ENCODE measurements at places on chromosomes 12 and 14.

GRCh38 chr12:124501112-124501561 lies 66.3 kb downstream of the NCOR2 start:
- no peak for DNase-seq

DNA sequence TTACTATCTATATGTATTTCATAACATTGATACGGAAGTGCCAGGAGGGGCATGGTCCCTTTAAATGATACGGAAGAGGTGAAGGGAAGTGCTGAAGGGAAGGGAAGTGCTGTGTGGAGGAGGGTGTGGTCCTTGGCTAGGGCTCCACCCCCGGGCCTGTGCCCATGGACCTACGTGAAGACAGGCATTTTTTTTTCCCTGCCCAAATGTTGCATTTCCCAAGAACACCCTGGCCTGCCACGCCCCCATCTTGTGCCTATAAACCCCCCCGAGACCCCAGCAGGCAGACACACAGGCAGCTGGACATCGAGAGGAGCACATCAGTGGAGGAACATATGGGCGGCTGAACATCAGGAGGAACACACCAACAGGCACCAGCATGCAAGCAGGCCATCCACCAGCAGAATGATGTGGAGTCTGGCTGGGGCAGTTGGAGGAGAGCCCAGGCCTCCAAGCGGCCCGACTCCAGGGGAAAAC lies 134.1 kb downstream of the SLC41A2 start:
- DNase-seq = no peak

DNA sequence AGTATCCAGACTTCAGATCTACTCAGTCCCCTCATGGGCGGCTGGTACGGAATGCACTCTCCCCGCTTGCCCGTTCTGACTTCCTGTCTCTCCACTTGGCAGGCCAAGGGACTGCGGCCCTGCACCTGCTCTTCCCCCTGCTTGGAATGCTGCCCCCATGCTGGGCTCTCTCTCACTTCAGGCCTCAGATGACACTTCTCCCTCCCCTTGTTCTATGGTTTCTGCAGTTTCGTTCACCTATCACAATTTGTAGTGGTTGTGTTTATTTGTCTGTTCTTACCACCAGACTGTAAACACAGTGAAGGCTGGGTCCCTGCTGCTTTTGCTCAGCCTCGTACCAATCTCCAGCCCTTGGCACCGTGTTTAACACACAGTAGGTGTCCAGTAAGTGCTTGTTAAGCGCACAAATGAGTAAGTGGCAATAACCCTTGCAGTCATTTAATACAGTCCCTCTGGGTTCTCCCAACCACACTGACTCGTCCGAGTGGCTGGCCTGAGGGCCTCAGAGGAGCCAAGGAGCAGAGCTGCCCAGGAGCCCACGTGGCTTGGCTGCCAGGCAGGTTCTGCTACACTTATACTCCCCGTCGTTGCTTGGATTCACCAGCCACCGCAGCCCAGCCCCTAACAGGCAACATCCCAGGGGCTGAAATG lies 11.8 kb downstream of the SLC6A12 start:
- no peak for DNase-seq

- peak; percentile 45 for DNase-seq
Observed at GRCh38 chr14:99481745-99482099, 513 bp downstream of the CCNK start.

DNA sequence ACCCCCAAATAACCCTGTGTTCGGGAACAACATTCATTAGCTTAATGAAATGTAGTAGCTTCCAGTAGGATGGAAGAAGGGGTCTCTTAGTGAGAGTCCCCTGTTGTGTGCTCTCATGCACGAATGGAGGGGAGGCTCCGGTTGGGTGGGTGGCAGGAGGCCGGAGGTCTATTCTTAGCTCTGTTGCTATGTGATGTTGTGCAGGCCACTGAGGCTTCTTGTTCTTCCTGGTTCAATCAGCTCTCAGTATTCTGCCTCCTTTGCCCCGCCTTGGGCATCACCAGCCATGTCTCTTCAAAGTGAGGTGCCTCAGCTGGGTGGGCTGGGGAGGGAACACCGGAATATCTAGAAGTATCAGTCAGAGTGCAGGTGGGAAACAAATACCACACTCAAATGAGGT lies 50.8 kb downstream of the KCNA1 start:
- DNase-seq = no peak

GRCh38 chr14:95699412-95699811 lies 13.2 kb downstream of the TCL1B start:
- DNase-seq = no peak

DNA sequence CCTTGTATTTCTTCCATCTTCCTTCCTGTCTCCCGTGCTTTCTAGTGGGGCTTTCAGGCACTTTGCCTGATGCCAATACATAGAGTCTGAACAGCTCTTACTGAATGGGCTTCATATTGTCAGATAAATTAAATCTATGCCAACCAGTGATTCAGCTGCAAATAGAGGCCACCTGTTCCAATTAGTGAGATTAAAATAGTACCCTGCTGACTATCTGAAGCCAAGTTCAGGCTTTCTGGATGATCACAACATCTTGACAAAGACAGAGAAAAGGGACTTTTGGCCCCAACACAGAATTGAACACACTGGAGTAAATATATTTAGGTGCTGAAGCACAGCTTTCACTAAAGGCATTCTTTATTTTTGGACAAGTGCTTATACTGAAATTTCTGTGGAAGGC lies 11.8 kb downstream of the TMCC3 start:
- DNase-seq = no peak

DNA sequence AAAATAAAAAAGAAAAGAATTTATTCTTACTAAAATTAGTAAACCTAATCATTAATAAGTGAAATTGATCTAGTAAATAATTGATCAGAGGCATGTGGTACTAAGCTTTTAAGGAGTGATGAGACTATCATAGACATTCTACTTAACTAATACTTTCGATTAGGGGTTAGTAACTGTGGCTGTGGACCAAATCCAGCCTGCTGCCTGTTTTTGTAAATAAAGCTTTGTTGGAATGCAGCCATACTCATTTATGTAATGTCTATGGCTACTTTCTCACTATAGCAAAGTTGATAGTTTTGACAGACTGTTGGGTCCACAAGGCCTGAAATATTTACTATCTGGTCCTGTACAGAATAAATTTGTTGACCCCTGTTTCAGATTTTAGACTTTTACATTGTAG lies 63.2 kb downstream of the PLEKHA5 start:
- DNase-seq = no peak

DNA sequence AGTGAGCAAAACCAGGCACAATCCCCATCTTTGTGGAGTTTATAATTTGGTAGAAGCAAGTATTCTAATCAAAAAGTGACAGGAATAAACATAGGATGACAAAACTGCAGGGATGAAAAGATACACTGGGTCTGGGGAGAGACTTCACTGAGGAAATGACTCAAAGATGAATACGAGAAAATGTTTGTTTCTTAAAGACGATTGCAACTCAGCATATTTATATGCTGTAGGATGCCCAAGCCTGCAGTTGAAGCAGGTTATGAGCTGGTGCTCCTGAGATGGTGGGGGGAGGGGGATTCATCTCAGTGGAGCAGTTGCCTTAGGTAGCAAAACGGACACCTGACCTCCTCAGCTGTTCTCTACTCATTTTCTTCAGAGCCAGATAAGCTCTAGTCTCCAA lies 13.4 kb upstream of the SLC38A4 start:
- peak; percentile 29 for DNase-seq

- DNase-seq = no peak
Observed at GRCh38 chr12:70399311-70399710, 33.2 kb downstream of the KCNMB4 start.

DNA sequence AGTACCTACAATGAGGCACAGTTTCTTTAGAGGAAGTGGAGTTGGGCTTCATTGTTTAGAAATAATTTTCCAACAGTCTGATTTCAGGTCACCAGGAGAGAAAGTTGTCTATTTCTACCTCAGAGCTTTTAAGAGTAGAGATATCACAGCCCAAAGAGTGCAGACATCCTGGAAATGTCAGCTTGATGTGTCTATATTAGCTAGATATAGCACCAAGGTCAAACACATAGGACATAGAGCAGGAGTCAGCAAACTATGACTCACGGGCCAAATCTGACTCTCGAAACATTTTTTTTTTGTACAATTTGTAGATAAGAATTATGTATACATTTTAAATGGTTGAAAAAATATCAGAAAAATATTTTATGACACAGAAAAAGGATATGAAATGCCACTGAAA lies 53.7 kb downstream of the KCNC2 start:
- DNase-seq = no peak

- DNase-seq = peak; percentile 55
Observed at GRCh38 chr14:69996216-69996615, 117.0 kb downstream of the SMOC1 start.

DNA sequence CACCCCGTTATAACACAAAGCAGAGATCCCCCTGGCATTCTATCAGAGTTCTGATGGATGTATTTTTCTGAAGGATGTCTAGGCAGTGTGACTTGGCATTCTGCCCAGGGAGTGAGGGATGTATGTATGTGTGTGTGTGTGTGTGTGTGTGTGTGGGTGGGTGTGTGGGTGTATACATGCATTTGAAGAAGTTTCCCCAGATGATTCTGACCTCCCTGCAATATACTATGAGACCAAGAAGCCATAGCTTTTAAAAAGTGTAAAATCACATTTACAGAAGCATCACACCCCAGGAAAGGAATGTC lies 59.7 kb upstream of the NAP1L1 start:
- DNase-seq = no peak

GRCh38 chr14:59013672-59014298 lies 174.7 kb upstream of the DAAM1 start:
- peak; percentile 48 for DNase-seq

DNA sequence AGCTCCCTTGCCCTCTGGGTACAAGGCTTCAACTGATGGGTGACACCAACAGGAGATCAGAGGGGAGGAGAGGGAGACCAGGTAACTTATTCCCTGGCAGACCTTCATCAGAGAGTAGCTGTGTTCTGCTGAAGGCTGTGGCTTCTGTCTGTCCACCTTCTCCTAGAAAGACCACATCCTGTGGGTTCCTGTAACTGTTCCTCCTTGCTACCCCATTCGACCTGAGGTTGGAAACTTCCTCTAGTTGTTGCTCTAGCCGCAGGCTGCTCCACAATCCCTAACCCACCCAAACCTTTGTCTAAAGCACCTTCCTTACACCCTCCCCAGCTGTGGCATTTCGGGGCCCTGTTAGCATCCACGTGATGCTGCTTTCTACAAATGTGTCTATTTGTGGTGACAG lies 454.2 kb downstream of the DPF3 start:
- DNase-seq = no peak

GRCh38 chr12:6275928-6276887 lies 34.3 kb upstream of the PLEKHG6 start:
- DNase-seq = no peak

GRCh38 chr14:64673316-64673715 lies 30.9 kb upstream of the PLEKHG3 start:
- DNase-seq = no peak

- DNase-seq = peak; percentile 32
Observed at GRCh38 chr14:30223966-30224365, 296.3 kb upstream of the PRKD1 start.

GRCh38 chr14:93431036-93431670 lies 414 bp downstream of the UNC79 start:
- DNase-seq = no peak

DNA sequence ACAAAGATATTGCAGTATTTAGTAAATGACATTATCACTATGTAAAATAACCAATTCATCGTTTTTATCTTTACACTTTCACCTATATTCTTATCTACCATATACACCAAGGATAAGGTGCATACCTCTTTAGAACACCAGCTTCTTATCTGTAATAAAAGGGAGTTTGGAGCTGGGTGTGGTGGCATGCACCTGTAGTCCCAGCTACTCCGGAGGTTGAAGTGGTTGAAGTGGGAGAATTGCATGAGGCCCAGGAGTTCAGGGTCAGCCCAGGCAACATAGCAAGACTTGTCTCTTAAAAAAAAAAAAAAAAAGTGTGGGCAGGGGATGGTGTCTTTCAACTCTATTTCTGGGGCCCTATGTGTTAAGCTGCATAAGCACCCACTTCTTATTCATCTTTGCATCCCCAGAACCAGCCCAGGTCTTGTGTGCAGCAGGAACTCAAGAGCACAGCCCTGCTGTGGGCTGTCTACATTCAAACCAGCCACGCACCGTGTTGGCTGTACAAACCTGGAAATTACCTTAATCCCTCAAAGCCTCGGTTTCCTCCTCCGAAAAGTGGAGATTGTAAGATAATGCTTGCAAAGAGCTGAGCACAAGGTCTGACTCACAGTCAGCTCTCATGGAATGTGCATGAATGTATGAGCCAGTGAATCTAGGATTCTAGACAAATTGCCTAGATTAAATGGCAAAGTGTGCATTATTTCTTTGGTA lies 256.6 kb upstream of the FOXN3 start:
- peak; percentile 56 for DNase-seq

- peak; percentile 12 for DNase-seq
Observed at GRCh38 chr12:29907461-29907860, 123.7 kb upstream of the TMTC1 start.

DNA sequence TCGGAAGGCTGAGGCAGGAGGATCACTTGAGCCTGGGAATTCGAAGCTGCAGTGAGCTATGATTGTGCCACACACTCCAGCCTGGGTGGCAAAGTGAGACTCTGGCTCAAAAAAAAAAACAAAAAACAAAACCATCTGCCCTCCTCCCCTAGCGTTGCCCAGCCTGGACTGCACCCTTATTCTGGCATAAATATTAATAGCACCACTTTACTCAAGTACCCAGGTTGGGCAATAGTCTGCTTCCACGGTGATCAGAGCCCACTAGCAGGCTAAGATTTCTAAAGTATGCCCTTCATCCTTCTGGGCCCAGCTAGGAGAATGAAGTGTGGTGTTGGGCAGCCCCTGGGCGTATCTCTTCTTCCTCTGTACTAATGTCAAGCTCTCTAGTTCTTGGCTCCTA lies 33.3 kb downstream of the KCTD10 start:
- no peak for DNase-seq

GRCh38 chr12:3227076-3227975 lies 150.1 kb downstream of the TSPAN9 start:
- DNase-seq = no peak

DNA sequence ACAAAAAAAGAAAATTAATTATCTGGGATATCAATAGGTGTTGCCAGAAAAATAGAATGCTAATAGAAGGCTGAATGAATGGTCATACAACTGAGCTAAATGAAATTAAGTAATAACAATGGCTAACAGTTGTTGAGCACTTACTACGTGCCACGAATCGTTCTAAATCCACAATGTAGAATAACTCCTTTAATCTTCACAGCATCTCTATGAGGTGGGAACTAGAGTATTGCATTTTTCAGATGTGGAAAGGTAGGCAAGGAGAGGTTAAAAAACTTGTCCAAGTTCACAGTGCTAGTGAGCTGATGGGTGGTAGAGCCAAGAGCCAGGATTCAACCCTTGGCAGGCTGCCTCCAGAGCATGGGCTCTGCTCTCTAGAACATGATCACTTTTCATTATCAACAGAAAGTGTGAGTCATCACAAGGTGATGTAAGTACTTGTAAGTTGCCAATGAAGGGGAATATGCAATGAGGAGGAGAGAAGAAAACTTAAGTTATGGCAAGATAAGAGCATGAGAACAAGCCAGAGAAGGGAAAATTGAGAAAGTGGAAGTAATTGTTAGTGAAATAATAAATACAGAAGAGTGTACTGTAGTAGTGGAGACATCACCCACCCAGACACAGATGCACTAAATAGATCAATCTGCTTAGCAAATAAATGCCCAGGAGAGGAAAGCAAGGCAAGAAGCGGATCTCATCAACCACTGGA lies 122.1 kb downstream of the PRKD1 start:
- DNase-seq = peak; percentile 91

- peak; percentile 85 for DNase-seq
Observed at GRCh38 chr12:56261503-56262232, 3.5 kb upstream of the ANKRD52 start.

All from M059J (cell line).